ENCODE measurements at places on chromosomes 1 and 21.

GRCh38 chr1:69090170-69090569, 477.6 kb upstream of the LRRC7 start:
- DNase-seq: no peak

GRCh38 chr1:177020851-177021589, 143.5 kb downstream of the ASTN1 start:
- DNase-seq: no peak

GRCh38 chr1:161834967-161835550, 68.9 kb downstream of the ATF6 start:
- no peak for DNase-seq

DNA sequence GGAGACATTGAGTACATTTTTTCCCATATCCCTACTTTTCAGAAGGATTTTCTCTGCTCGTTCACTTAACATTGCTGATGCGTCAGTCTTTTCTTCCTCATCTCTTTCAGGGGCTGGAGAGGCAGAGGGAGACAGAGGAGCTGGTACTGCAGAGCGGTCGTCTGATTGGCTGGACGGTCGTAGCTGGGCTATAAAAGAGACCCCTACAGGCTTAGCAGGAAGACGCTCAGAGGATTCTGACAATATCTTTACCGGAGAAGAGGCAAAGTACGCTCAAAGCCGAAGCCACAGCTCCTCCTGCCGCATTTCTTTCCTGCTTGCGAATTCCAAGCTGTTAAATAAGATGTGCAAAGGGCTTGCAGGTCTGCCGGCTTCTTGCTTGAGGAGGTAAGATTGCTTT, at the start of gene RGS4:
Gene RGS4, plus strand, starts transcription at position 220 of the 400 bp plus-strand sequence. Its CDS starts 124 bp downstream, at position 344.
- DNase-seq: no peak

DNA sequence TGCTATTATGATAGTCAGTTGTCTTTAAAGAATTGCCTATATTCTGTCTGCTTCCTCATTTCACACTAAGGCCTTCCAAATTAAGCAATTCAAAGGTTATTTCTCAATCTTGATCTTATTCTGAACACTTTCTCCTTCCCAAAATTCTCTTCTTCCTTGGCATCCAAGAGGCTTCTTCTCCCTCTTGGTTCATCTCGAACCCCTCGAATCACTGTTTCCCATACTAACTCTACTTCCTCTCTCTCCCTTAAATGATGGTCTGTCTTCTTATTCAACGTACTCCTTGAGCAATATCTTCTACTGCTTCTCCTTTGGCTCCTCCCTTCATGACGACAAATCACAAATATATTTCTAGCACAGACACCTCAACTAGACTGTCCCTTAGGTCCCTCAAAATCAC, 4.5 kb downstream of the COPA start:
- DNase-seq: no peak

- no peak for DNase-seq
These were observed 2.1 kb downstream of the HEYL start for GRCh38 chr1:39637361-39637760.

DNA sequence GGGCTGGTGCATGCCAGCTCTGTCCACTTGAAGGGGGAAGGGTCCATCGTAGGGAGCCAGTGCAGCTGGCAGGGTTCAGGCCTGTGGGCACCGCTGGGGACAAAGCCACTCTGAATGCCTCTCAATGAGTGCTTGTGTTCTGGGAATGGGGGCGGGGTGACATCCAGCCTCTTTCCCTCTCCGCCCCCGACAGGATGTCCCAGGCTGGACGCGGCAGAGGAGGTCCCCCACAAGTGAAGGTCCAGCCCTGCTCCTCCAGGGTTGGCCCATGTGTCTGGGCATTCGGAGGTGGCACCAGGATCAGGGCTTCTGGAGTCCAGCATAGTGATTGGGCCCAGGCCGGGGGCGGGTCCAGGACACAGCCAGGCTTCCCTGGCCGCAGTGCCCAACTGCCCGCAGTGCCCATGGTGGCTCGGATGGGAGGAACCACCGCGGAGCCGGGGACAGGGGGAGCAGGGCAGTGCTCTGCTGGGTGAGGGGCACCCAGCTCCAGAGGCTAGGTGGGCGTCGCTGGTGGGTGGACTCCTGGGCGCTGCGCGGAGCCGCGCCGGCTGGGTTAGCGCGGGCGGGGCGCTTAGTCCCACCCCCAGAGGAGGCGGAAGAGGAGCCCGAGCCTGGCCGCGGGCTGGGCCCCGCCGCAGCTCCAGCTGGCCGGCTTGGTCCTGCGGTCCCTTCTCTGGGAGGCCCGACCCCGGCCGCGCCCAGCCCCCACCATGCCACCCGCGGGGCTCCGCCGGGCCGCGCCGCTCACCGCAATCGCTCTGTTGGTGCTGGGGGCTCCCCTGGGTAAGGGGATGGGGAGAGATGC, at the start of gene SHISA4:
Gene SHISA4, plus strand, starts transcription at position 617 of the 808 bp plus-strand sequence. Its CDS starts 97 bp downstream, at position 714.
- no peak for DNase-seq

- DNase-seq: peak; percentile 45
These were observed 23.5 kb downstream of the MTARC1 start for GRCh38 chr1:220810179-220810653.

DNA sequence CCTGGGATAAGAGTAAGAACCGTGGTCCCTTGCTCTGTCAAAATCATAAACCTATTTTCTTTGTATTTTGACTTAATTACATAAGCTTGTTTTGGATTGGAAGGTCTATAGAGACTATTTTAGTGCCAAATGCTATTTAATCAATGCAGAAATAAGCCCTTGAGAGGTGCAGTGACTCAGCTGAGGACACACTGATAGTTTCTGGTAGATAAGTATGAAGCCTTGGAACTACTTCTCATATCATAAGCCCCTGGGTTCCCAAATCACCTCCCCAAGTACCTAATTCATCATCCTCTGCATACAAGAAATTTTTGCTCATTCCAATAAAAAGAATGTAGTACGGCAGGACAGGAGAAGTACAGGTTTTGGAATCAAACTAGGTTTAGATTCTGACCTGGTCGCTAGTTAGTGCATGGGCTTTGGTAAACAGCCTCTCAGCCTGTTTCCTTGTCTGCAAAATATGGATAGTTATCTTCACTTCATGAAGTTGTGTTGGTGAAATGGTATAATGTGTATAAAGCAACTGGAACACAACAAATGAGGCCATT, 3.3 kb upstream of the CD55 start:
- no peak for DNase-seq

All from central memory CD4-positive, alpha-beta T cell (primary cell).